ENCODE measurements at places on chromosomes 2 and 18.

GRCh38 chr2:41668529-41668928, 379.3 kb upstream of the PKDCC start:
- DNase-seq: no peak

GRCh38 chr2:239587311-239587731, 186.5 kb upstream of the HDAC4 start:
- DNase-seq: no peak

DNA sequence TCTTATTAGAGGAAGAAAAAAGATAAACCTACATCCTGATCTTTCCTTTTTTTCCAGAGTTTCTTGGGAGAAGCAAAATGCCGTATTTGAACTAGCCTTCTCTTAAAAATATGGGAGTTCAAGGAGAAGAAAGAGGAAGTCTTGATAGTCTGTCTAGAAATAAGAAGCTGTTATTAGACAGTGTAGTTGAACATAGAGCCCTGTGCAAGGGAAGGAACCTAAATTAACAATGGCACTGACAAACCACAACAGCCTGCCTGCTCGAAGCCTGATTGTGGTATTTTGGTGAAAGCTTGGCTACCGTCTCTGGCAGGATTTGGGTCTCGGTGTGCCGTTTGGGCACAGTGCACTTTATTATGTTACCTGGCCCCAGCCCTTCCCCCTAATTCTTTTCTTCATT, 17.1 kb downstream of the SMARCAL1 start:
- DNase-seq: no peak

GRCh38 chr2:69034845-69035244, 21.9 kb downstream of the ANTXR1 start:
- DNase-seq: no peak

DNA sequence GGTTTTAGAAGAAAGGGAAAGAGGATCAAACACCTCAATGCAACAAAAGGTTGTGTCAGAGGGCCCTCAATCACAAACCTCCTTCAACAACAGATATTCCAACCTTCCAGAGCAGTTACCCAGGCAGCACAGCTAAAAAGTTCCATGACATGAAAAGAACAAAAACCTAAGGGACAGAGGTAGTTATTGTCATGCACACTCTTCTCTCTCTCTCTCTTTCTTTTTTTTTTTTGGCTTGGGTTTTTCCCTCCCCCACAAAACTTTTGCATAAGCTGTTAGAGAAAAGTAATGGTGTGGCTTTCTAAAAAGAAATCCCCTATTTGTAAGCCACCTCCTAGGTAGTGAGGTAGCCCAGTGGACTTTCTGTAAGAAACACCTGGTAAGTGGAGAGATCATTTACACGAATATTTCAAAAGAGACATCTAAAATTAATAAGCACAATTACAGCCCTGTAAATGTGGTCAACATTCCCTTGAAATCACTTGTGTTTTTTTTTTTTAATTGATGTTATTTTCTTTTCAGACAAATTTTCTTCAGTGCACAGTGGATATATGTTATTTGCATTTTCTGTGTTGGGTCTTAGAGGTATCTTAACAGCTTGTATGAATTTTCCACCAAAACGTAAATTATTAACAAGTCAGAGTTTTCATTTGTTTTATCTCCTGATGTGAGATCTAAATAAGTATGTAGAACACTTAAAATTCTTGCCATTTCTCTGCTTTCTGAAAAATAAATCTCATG, 48.4 kb downstream of the ZEB2 start:
- DNase-seq: no peak

DNA sequence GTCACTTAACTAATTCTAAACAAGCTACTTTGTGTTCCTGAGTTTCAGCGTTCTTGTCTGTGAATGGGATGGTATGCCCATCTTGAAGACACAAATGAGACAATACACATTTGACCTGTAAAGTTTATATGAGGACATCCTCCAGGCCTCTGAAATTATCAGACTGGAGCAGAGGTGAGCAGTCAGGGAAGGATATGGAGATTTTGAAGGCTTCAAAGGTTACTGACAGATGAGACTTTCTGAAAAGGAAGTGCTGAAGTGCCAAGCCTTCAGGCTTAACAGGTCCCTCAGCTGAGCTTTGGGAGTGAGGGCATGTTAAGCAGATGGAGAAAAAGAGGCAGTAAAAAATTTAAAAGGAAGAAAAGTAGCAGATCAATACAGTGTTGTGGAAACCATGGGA, 110.9 kb upstream of the FOSL2 start:
- no peak for DNase-seq

- no peak for DNase-seq
Measured at GRCh38 chr2:111642586-111643327, 241.2 kb downstream of the ANAPC1 start.

DNA sequence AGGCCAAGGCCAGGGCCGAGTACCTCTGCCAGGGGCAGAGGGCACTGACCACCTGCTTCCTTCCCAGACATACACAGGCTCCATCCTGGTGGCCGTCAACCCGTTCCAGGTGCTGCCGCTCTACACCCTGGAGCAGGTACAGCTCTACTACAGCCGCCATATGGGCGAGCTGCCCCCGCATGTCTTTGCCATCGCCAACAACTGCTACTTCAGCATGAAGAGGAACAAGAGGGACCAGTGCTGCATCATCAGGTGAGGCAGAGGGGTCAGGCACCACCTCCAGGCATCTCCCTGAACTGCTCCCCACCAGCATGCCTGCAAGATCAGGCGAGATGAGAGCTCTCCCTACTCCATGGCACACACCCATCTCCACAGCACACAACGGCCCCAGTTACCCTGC, 31.1 kb downstream of the MYO7B start:
- no peak for DNase-seq

DNA sequence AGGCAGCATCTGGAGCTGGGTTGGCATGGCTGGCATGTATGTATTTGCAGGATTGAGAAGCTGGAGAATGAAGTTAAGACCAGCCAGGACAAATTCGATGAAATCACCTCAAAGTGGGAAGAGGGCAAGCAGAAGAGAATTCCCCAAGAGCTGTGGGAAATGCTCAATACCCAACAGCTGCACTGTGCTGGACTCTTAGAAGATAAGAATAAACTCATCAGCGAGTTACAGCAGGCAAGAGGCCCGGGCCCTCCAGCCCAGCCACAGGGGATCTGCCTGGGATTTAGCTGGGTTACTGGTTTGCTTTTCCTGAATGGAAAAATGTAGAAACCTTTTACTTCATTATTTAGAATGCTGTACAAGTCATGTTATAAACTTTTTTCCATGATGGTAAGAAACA, 22.5 kb downstream of the DRC1 start:
- DNase-seq: no peak

GRCh38 chr2:74357627-74358026, 14.4 kb upstream of the SLC4A5 start:
- DNase-seq: no peak

GRCh38 chr18:9557250-9557943, 57.0 kb downstream of the PPP4R1 start:
- no peak for DNase-seq

DNA sequence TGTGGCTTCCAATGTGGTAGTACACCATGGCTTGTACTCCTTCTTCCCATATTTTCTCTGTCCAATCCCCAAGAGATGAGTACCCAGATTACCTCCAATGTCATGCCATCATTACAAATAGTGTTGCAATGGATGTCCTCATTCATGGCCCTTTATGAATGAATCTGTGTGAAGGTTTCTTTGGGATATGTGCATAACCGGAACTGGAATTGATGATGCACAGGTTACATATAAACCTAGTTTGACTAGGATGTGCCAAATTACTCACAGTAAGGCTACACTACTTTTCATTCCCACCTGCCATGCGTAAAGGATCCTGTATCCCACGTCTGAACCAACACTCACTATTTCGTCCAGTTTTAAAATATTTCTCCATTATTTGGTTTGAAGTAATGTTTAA, 173.9 kb upstream of the CXCR4 start:
- DNase-seq: no peak

GRCh38 chr18:60022671-60023276, 123.0 kb downstream of the PMAIP1 start:
- DNase-seq: no peak

DNA sequence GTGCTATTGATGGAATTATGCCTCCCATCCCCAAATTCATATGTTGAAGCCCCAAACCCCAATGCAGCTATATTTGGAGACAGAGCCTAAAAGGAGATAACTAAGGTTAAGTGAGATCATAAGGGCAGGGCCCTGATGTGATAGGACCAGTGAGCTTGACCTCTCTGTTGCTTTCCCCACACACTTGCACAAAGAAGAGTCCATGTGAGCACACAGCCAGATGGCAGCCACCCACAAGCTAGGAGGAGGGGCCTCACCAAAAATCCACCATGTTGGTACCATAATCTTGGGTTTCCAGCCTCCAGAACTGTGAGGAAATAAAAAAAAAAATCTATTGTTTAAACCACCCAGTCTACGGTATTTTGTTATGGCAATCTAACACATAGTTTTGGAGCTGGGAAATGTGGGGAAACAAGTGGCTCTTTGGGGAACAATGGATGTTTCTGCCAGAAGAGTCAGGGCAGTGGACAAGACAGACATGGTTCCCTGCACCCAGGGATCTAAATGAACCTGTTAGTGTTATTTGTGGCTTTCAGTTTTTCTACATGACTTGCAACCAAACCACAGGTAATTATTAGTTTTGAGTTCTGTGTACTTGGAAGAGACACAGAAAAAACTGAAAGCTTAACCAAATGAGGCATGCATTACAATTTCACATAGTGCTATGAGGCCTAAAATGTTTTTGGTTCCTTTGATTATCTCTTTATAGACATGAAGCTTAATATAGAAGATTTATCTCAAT, 259.1 kb downstream of the LTBP1 start:
- no peak for DNase-seq

DNA sequence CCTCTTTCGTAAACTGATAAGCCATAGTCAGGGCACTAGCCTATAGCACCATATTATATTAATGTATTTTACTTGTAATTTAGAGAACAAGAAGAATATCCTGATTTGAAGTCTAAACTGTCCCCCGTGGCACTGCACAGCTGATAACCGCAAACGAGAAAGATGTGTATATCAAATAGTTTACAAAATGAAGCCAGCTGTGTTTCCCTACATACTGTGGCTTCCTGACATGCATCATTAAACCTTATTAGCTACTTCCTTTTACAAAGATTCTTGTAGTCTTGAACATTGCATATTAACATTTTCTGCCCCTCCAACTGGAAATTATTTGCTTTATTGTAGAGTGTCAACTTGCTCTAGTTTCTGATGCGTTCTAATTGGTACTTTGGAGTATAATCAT, 153.5 kb upstream of the NFATC1 start:
- no peak for DNase-seq

DNA sequence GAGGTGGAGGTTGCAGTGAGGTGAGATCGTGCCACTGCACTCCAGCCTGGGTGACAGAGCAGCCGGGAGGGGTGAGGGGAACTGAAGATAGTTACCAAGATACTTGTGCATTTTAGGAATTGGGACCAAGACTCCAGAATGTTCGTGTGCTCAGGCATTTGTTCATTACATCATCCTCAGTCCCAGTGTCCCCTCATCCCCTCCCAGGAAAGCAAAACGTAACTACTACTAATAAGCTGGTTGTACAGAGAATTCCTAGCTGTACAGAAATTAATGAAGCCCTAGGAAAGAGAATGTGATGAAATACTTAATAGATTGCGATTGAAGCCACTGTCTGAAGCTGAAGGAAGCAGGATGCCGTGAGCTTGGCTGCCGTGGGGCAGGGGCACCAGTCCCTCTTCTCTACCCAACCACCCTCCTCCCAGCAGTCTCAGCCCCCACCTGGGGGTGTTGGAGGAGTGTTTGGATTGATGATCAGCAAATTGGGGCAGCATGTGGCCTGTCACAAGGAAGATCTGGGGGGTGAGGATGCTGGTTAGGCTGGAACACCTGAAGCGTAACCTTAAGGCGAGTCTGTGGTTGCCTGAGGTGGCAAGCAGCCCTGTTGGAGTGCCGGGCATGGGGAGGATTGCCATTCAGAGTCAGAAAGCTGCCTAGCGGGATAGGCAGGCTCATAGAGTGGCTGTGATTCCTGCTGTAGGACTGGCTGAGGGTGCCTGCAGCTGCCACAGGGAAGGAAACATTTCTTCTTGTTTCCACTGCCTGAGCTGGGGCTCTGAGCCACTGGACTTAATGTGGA, 140.9 kb downstream of the SH3RF3 start:
- no peak for DNase-seq

Measured in posterior cingulate gyrus (tissue), 11 donors.